Effector memory CD4-positive, alpha-beta T cell (primary cell): ENCODE measurements at places on chromosomes 12 and 14.
A peak's percentile ranks its signal among the peaks of the same experiment; 100 is the strongest.

GRCh38 chr12:68495336-68496070, 115.2 kb upstream of the RAP1B start:
- DNase-seq: no peak

GRCh38 chr12:75596406-75596805, 85.0 kb upstream of the KRR1 start:
- DNase-seq: no peak

GRCh38 chr14:94543449-94544124, 17.7 kb upstream of the SERPINA4 start:
- no peak for DNase-seq

DNA sequence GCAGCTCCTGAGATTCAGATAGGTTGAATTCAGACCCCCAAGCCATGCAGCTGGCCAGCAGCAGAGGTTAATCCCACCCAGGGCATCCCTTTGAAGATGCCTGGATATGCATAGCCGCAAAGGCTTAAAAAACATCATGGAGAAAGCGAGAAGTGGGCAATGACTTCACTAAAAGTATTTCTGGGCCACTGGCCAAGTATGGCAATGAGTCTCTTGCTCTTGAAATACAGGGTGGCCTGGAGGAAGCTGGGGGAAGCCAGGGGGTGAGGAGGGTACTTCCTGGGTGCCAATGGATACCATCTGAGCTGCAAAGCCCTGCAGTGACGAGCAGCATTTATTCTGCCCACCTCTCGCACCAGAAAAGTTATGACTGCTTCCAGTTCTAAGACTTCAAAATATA, 539.3 kb upstream of the TBX3 start:
- no peak for DNase-seq

GRCh38 chr12:18139254-18139653, 49.3 kb upstream of the RERGL start:
- DNase-seq: no peak

DNA sequence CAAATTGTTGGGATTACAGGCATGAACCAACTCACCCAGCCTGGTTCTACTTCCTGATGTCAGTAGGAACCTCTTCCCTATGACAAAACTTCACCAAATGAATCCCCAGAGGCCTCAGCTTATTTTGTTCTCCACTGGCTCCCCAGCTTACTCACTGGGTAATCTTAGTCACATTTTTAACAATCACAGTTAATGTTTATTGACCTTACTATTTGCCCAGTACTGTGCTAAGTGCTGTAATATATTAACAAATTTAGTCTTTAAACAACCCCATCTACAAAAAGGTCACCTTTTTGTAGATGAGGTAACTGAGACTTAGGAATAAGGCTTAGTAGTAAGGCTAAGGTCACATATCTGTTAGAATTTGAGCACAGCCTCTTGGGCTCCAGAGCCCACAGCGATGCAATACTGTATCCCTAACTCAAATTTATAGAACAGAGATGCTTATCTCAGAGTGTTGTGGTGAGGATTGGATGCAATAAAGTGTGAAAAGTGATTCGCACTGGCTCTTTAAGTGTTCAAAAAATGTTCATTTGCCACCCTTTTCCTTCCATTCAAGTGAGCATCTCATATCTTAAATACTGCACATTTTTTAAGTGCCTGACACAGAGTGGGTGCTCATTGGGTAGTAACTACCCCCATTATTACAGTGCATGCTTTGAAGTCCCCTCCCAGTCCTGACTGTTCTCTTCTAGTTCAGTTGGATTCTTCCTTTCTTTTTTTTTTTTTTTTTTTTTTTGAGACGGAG, 146.4 kb upstream of the ARHGAP5 start:
- DNase-seq: no peak

GRCh38 chr12:22083167-22083566, 37.1 kb downstream of the CMAS start:
- no peak for DNase-seq

- peak; percentile 16 for DNase-seq
These were observed 751 bp downstream of the GDF11 start for GRCh38 chr12:55743406-55744339.

- no peak for DNase-seq
These were observed 343.0 kb downstream of the BMP4 start for GRCh38 chr14:53613404-53614253.

DNA sequence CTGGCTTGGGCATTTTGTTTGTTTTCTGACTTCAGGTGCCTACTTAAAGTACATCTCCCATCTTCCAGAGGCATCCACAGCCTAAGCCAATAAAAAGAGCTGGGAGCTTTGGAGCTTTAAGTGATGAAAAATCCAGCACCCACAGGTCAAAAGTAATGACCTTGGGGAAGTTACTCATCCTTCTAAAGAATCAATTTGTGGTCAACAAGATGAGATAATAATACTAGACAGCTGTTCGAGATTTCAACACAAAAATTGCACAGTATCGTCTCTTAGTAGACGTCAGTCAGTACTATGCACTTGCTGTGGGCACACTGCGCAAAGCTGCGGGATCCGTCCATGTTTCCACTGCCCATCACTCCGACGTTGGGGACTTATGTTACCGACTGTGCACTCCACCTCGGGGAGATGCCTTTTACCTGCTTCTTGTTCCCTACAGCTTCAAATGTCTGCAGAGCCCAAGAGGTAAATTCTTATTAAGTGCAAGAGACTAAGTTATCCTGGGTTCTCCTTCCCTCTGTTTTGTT, 1.3 kb downstream of the ST8SIA1 start:
- no peak for DNase-seq

- no peak for DNase-seq
These were observed 603.3 kb upstream of the FLRT2 start for GRCh38 chr14:84926656-84927055.

- no peak for DNase-seq
These were observed 18.8 kb upstream of the RAP1B start for GRCh38 chr12:68591734-68592418.

- no peak for DNase-seq
These were observed 22.6 kb upstream of the SNRPF start for GRCh38 chr12:95836185-95836609.

DNA sequence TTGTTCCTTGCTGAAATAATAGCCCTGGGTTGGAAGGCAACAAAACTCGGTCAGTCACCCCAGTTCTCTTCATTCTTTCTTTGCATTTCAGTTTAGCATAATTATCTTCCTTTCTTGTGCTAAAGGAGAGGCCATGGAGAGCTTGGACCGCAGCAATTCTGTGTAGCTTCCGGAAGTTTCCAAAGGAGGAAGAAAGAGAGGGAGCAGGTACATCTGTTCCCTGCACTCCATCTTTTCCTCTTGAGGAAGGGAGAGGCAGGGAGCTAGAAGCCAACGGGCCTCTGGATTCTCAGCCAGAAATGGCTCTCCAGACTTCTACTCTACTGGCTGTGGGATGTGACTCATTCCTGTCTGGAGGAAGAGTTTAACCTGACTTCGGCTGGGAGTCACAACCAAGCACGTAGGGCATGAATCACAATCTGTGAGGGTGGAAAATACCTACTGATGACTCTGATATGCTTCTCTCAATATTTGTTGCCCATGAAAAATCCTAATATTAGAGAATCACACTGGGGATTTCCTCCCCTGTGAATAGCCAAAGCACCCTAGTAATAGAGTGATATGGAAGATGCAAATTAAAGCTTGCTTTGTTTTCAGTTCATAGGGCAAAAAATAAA, 17.0 kb downstream of the ANO6 start:
- no peak for DNase-seq

DNA sequence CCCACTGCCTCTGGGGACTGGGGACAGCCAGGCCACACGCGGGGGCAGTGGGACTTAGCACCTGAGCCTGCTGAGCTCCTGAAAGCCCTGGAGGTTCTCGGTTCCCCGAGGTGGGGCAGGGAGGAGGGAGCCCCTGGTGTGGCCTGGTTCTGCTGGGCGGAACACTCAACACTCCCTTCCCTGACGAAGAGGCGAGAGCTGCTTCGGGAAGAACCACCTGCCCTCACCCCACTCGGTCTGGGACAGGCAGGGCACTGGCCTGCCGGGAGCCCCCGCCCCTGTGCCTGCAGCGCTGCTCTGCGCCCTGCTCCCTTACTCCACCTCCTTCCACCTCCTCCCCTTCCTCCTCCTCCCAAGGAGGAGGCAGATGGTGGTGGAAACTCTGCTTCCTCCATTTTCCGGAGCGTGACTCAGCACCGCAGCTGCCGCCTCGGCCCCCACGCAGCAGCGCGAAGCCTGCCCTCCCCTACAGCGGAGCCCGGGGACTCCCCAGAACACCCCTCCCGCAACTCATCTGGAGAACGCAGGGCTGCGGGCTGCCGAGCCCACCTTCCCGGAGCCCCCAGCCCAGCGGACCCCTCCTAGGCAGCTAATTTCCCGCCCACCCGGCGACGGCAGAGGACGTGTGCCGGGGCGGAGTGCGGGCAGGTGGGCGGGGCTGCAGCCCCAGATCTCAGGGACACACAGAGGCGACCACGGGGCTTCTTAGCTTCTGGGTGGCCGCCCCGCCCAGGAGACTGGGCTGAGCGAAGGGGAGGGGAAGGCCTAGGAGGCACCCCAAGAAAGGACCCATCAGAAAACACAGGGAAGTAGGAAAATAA, 11.7 kb upstream of the INF2 start:
- peak; percentile 48 for DNase-seq

DNA sequence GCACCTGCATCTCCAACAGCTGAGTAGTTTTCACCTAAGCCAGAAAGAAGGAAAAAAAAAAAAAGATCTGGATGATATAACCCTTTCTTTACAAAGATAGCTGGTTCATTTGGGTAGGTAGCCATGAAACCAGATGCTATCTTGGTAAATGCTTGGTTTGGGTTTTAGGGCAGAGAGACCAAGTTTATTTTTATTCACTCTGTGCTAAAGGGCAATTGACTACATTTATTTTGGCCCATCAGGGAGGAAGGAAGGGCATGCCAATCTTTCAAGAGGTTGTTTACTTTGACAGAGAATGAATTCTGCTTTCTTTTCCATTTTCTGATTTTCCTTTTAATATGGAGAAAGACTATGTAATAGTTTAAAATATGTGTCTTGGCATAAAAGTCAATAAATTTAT, 91.0 kb downstream of the NTN4 start:
- no peak for DNase-seq

DNA sequence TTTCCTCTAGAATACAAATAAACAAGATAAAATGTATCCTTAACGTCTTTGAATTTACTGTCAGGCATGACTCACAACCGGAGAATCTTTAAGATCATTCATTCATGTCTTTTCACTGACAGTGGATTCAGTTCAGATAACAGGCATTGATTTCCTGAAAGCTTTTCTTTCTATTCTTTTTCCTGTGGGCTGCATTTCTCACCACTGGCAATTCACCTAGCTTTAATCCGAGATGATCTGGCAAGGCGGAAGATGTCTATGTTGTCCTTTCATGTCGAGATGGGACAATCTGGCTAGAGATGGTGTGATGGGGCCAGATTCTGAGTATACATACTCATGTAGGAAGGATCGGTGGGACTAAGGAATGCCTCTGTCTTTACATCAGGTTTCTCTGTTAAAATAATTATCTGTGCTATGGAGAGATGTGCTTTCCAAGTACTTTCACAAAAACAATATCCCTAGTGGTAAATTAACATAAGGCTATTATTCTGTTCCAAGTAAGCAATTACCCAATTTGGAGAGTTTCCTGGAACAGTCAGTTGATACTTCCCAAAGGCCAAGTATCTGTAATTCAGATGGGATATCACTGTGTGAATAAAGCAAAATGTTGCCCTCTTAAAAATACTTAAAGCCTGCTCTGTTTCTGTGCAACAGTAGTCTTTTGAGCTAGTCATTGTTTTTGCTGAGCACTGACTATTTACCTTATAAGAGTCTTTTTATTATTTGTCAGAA, 17.8 kb downstream of the ACSS3 start:
- no peak for DNase-seq

DNA sequence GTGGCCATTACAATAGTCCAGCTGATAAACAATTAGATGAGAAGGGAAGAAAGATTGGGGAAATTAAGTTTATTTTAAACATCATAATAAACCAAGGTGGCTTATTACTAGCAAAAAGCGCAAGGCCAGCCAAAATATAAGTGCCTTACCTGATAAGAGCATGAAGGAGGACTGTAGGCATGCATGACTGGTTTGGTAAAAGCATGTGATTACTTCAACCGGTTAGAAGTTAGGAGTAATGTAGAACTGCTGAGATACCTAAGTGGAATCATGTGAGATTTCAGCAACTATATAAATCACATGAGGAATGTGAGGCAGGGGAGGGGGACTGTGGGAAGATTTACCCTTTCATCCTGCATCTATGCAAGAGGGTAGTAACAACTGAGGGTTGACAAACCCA, 59.7 kb upstream of the CCDC196 start:
- no peak for DNase-seq

- DNase-seq: no peak
These were observed 4.7 kb downstream of the DYNLL1 start for GRCh38 chr12:120500581-120500980.

DNA sequence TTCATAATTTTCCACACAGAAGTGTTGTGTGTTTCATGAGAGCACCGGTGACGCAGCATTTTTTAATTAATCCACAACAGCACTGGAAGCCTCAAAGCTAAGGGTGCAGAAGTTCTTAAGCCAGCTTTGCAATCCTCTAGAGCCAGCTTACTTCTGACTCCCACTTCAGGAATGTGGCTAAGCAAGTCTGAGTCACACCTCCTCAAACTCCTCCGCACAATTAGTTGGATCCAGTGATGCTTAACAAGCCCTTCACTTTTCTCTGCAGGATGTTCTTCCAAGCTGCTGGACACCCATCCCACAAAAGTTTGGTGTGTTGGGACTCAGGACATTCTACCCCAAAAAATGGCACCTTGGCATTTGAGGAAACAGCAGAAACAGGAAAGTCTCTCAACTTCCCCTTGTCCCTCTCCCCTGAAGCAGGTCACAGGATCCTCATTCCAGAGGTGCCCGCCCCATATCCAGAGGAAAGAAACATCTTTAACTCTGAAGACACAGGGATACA, 210.0 kb downstream of the PPM1H start:
- DNase-seq: no peak

DNA sequence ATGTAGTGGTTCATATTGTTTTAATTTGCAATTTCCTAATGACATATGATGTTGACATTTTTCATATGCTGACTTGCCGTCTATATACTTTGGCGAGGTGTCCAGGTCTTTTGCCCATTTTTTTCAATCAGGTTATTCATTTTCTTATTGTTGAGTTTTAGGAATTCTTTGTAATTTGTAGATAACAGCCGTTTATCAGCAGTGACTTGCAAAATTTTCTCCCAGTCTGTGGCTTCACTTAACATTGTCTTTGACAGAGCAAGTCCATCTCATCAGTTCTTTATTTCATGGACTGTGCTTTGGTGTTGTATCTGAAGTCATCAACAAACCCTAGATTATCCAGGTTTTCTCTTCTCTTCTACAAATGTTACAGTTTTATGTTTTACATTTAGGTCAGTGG, 12.6 kb upstream of the KLHDC2 start:
- no peak for DNase-seq

DNA sequence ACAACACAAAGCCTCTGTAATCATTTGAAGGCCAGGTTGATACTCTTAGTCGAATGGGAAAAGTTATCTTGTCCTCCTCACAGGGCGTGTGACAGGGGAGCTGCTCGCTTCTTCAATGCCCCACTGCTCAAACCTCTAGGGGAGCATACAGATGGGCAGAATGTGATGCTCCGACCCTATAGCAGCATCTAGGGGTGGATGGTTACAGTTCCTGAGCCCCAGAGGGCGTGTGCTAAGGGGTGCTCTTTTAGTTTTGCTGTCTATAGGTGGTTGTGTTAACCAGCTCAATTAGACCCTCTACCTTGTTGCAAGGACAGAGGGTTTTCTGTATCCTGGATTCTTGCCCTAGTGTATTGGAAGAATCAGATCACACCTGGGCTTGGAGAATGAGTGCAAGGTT, 47.8 kb downstream of the HSD17B6 start:
- DNase-seq: no peak

GRCh38 chr12:65631621-65632111, 192.6 kb upstream of the HMGA2 start:
- DNase-seq: no peak
